AML-193 (cell line): ENCODE measurements at places on chromosomes 12 and 14.
A peak's percentile ranks its signal among the peaks of the same experiment; 100 is the strongest.

DNA sequence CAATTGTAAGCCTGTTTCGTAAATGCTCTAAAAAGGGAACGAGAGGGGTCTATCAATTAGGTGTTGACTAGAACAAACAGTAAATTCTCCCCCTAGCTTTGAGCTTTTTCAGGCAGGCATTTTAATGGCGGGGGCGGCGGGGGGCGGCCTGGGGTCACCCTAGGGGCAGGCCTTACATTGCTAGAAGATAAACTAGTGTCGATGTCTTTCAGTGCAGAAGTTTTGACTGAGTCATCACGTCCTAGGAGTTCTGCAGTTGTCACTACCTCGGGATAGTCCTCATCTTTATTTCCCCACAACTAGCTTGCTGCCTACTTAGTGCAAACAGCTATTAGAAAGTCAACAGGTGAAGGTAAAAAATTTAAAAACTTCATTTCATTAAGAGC, 1.6 kb downstream of the ATP6V1D start:
- no peak for DNase-seq

GRCh38 chr14:94129758-94130414, 482 bp upstream of the IFI27L2 start:
- no peak for DNase-seq

- DNase-seq: no peak
Measured at GRCh38 chr14:88562532-88562830, 356 bp upstream of the ZC3H14 start.

DNA sequence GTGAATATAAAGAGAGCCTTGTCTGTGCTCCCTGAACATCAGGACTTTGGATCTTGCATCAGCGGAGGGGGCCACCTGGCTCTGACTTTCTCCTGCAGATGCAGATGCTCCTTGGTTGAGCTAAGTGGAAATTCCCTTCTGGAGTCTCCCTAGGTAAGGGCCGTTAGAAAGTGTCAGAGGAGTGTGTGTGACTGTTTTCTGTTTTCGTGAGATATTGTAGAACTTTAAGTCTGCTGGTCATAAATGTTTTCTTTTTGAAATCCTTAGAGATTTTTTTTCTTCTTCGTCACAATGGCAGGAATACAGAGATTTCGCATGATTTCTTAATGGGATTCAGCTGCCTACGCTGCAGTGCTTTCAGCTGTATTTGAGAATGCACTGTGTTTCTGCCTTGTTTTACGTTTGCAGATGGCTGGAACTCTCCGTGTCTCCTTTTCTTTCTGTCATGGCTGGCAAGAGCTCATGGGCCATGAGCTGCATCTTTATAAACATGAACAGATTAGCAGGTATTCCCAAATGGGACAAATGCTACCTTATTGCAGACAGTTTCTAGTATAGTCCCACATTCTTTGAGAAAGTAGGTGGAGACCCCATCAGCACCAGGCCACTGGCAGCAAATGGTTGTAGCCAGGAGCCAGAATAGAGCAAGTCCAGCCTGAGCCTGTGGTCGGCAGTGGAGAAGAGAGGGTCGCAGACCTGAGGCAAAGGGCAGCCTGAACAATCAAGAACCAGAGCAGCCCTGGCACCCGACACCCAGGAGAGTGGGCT, 76.2 kb upstream of the FRMD6 start:
- DNase-seq: no peak

DNA sequence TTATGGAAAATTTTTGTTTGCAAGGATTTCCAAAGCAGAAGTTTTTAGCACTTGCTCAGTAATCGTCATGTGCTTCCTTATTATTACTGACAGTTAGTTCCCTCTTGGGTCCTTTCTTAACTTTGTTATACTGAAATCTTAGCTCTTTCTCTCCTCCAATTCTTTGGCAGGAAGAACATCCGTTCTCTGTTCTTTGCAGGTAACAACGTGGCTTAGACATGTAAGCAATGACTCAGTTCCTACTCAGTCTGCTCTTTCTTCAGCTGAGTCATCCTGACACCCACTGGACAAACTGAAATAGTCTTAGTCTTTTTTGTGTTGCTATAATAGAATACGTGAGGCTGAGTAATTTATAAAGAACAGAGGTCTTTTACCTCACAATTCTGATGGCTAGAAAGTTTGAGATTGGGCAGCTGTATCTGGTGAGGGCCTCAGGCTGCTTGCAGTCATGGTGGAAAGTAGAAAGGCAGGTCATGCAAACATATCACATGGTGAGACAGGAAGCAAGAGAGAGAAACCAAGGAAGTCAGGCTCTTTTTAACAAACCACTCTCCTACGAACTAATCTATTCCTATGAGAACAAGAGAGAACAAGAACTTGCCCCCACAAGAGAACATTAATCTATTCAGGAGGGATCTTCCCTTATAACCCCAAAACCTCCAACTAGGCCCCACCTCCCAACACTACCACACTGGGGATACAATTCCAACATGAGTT, 49.2 kb downstream of the TESPA1 start:
- DNase-seq: peak; percentile 67

DNA sequence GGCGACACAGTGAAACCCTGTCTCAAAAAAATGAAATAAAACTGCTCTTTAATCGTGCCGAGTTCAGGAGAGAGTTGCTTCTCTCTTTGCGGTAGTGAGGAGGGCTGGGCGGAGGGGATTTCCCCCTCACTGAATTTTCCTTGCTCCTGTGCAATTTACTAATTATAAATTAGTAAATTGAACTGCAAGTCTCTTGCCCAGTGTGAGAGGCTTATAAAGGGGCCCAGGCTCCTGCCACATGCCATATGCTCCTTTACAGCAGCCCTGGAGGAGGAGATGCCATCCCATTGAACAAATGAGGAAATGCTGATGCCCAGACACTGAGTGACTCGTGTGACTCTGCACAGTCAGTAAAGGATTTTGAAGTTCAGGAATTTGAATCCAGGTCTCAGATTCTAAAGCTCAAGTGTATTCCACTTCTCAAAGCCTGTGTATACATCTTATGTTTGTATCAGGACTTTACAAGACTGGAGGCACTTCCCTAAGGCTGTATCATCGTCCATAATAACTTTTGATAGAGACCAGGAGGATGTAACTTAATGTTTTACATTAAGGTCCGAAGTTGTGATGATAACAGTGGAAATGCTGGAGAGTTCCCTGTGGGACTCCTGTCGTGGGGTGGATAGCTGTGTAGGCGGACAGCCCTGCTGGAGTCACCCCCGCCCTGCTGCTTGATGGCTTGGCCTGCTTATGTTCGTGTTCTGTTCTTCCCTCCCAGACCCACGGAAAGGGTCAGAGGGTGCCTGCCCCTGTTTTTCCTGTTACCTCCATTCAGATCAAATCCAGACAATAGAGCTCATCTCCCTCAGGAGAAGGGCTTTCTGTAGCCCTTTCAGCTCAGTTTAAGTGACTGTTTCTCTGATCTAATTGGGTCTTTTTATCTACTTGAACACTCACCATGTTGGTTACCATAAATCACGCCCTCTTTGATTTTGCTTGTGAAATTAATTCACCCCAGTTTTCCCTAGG, 13.9 kb downstream of the PELI2 start:
- DNase-seq: no peak

DNA sequence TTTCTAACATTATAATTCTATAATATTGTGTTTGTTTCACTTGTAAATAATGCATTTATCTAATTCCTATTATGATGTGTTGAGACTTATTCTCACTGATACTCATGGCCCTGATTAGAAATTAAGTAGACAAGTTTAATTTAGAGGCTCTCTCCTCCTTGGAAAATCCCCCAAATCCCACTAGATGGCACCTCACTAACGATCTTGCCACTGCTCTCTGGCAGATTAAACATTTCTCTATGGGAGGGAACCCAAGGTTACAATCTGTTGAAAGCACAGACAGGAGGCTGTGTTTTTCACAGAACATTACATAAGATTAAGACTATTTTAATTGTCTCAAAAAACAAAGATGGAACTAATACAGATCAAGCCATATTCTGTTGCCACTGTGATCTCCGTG, 318.7 kb downstream of the LRFN5 start:
- DNase-seq: no peak

DNA sequence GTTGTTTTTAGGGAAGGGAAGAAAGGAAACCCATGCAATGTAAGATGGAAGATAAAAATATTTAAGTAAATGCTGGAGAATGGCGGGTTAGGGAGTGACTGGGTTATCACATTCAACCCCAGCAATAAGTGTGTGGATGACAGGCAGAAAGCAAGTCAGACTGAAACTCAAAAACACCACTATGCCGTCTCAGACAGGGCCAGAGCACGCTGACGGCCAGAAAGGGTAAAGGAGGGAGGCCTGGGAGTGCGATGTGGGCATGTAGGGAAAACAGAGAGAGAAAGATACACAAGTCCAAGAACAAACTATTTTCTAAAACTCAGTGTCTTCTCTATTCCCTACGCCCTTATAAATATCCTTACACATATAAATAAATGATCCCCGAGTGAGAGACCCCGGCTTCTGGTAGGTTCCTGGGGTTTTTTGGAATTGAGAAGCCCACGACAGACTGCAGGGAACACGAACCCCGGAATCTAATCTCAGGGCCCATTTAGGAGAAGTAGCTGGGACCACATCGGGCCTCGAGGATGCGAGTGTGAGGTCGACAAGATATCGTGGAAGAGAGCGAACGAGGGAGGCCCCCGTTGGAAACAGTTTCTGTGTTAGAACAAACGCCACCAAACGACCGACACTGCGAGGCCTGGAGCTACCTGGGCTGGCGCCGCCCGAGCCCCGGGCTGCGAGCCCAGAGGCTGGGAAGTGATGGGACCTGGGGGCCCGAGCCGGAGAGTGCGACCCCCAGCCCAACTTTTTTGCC, 735 bp upstream of the OTX2 start:
- no peak for DNase-seq

DNA sequence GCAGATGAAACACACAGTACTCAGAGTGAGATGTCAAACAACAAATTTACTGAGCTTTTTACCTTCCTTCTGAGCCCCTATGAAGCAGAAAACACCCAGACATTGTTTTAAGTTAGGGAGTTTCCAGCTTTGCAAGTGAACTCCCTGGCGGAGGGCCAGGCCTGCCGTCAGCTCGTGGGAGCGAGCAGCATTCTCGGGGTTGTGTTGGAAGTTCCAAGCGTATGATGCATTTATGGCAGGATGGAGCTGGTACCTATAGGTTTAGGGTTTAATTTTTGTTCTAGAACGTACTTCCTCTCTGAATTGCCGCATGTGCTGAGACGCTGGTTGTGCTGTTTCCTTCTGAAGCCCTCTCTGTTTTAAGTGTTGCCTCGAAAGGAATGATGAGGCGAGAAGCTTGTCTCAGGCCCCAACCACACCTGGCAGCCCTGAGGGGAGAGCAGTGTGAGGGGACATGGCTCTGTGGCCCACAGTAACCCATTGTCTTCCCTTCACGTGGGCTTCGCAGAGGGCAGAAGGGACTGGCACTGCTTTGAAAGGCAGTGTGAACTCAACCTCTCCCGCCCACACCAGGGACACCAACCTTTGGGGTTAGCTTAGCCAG, 76.6 kb downstream of the SSPN start:
- DNase-seq: no peak

DNA sequence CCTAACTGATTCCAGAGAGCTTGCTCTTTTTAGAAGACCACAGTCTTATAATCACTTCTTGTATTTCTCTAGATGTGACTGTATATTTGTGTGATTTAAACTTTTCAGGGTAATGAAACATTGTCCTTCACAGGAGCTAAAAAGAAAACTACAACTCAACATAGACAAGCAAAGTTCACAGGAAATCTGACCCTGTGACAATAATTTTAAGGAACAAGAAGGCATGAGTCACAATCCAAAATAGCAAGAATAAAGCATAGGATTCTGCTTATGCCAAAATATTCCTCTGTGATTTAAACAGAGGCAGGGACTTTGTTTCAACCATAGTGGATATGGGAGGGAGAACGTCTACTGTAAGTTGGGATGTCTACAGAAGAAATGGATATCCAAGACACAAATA, 44.3 kb downstream of the GPR65 start:
- DNase-seq: no peak

- no peak for DNase-seq
Measured at GRCh38 chr12:52257074-52257551, 17.3 kb upstream of the KRT86 start.

- DNase-seq: no peak
Measured at GRCh38 chr12:40185303-40185693, 39.5 kb upstream of the LRRK2 start.

DNA sequence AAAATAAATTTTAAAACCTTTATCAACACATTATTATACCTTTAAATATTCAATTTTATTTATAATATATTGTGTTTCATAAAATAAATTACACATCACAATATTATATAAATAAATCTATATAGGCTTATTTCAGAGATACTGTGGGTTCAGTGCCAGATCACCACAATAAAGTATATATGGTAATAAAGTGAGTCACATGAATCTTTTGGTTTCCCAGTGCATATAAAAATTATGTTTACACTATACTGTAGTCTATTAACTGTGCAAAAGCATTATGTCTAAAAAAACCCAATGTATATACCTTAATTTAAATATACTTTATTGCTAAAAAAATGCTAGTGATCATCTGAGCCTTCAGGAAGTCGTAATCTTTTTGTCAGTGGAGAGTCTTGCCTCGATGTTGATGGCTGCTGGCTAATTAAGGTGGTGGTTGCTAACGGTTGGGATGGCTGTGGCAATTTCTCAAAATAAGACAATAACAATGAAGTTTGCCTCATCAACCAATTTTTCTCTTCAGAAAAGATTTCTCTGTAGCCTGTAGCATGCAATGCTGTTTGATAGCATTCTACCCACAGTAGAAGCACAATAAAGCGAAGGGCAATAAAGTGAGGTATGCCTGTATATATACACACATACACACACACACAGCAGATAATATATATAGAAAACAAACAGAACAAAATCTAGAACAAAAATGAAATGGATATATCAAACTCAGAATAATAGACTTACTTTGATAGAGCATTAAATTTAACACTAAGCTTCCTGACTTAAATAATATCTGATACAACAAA, 32.4 kb downstream of the CCDC59 start:
- DNase-seq: no peak

- no peak for DNase-seq
Measured at GRCh38 chr12:4769073-4769472, 48.9 kb downstream of the GALNT8 start.

- no peak for DNase-seq
Measured at GRCh38 chr14:104419865-104420505, 159.6 kb upstream of the C14orf180 start.

DNA sequence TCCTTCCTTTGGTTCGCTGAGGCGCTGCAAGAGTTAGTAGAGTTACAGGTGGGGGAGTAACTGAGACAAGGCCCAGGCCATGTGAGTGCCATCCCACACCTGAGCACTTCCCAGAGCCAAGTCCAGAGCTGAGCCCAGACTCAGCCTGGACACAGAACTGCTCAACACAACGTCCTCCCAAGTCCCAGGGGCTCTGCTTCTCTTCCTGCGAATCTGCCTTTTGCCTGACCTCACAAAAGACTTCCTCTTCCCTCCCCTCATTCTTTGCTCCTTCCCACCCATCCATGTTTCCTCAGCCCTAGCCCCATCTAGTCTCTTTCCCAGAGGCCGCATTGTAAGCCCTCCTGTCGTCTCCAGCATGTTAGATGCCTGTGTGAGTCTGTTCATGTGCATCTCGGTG, 16.6 kb upstream of the MCRS1 start:
- DNase-seq: no peak

- DNase-seq: no peak
Measured at GRCh38 chr12:114902665-114903064, 218.7 kb upstream of the TBX3 start.
